ENCODE measurements at places on chromosomes 13 and 19.

GRCh38 chr13:93549326-93550005 is 322.9 kb downstream of the GPC6 start:
- DNase-seq, result no peak

DNA sequence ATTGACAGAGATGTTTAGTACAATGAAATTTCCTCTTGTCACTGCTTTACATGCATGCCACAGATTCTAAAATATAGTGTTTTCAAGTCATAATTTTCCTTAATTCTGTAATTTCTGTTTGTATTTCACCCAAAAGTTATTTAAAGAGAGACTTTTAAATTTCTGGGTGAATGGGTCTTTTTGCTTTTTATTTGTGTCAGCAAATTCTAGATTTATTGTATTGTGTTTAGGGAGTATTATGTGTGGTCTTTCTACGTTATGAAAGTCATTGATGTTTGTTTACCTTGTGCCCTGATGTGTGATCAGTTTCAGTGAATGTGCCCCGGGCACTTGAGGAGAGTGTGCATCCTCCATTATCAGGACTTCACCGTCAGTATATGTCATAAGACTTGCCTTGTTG is 92.7 kb downstream of the SGCG start:
- no peak for DNase-seq

GRCh38 chr19:4697304-4697703 is 26.3 kb downstream of the DPP9 start:
- no peak for DNase-seq

GRCh38 chr19:50414864-50415660 is 3.7 kb upstream of the SPIB start:
- DNase-seq, result peak; percentile 76

GRCh38 chr19:7292950-7293761 is 1.1 kb downstream of the INSR start:
- DNase-seq, result peak; percentile 44

DNA sequence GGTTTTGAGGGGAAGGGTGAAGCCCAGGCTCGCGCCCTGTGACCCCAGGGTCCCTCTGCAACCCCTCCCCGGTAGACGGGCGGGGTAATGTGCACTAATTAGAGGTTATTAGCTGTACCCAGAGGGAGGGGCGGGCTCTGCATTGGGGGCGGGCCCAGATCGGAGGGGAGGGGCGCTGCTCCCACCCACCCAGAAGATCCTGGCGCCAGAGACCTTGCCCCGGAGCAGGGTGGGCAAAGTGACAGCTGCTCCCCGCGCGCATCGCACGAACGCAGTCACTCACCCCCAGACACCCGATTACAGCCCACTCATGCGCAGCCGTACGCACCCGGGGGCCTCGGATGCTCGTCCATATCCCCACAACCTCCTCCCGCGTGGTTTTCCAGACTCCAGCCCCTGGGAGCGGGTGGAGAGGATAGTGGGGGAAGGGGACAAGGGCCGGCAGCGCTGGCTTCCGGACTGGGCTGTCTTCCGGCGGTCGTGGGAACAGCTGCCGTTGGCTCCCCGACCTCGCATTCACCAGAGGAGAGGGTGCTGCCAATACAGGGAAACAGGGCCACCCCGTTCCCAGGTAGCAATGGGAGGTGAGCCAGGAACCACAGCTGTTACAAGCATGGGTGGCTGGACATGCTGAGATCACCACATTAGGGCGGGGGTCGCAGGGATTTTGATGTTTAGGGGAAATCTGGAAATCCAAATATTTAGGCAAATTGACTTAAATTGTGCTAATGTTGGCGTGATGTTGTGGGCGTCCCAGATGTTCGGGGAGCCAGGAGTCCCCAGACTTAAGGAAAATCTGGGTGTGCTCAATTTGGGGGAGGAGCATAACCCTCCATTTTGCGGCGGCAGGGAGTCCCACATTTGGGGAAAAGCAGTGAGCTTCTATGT is 2.9 kb upstream of the HOOK2 start:
- DNase-seq, result peak; percentile 92

- peak; percentile 17 for DNase-seq
Observed at GRCh38 chr13:51590971-51591627, 6.8 kb downstream of the WDFY2 start.

DNA sequence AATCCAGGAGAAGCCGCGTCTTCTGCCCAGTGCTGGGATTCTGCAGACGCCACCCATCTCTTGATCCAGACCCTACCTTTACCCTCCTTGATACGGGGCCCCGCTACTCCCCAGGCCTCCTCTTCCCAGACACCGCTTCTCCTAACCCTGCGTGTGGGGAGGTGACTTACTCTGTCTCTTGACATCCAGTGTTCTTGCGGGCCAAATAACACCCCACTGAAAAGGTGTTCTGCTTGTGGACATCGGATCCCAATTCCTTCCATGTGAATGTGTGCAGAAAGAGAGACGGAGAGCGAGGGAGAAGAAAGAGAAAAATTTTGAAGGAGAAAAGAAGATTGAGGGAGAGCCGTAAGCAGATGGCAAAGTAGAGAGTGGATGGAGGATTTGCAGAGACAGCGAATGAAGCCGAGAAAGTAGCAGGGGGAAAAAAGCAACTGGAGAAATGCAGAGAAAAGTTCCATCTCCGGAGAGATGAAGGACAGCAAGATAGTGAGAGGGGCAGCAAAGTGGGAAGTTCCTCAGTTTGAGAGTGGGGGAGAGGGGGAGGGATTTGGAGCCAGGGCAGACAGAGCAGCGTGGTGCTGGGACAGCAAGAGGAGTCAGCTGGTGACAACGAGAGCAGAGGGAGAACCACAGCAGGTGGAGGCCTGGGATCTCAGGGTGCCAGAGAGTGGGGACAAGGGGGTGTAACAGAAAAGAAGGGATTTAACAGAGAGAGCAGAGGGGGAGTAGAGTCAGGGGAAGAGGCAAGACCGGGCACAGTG is 814 bp downstream of the ZNF480 start:
- DNase-seq, result no peak

DNA sequence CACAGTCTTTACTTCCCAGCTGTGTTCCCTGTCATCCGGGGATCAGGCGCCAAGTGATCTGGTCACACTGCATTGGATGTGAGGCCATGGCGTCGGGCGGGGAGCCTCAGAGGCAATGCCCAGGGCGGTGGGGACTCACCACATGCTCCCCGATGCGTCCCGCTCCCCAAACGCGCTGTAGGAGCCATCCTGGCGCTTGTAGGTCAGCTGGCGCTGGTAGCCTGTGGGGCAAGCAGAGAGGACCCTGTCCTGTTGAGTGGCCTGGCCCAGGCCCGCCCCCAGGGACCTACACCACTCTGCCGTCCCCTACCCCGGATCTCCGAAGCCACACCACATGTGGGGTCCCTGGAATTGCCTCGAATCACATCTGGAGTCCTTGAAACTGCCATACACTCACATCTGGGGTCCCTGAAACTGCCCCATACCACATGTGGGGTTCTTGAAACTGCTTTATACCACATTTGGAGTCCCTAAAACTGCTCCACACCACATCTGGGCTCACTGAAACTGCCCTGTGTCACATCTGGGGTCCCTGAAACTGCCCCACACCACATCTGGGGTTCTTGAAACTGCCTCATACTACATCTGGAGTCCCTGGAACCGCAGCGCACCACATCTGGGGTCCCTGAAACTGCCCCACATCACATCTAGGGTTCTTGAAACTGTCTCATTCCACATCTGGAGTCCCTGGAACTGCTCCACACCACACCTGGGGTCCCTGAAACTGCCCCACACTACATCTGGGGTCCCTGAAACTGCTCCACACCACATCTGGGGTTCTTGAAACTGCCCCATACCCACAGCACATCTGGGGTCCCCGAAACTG is 33.2 kb downstream of the F2RL3 start:
- no peak for DNase-seq

DNA sequence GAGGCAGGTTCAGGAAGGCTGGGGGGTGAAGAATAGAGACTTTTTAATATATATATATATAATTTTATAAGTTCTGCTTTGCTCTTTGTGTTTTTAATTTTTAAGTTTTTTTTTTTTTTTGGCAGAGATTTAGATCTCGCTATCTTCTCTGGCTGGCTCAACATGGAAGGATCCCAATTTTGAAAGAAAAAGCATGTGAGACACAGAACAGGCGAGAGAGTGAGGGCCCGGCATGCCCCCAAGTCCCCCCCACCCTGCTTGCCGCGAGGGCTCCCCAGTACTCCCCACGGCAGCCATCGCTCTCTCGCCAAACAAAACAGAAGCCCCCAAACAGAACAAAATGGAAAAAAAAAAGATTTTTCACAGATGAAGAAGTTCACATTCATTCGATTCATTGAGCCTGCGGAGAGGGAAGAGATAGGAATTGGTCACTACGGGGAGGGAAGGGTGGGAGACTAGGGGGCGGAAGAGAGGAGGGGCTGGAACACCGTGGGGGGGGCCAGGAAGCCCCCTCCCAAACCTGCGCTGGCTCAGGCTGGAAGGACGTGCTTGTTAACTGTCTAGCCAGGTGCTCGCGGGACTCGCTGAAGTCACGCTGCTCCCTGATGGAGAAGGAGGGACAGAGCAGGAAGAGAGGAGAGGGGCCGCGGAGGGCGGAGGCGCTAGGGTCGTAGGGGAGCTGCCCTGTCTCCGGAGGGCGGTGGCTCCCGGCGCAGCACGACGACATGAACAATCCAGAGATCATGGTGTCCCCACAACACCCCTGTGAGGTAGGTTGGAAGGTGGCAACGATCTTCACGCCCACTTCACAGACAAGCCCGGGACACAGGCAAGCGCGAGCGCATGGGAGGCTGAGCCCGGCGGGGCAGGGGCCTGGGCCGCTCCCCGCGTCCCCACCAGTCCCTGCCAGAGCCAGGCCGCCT is 10.6 kb downstream of the KHSRP start:
- no peak for DNase-seq

- peak; percentile 98 for DNase-seq
Observed at GRCh38 chr19:51703575-51704515, 10.7 kb downstream of the SPACA6 start.
